ENCODE measurements at places on chromosomes 11 and 22.

DNA sequence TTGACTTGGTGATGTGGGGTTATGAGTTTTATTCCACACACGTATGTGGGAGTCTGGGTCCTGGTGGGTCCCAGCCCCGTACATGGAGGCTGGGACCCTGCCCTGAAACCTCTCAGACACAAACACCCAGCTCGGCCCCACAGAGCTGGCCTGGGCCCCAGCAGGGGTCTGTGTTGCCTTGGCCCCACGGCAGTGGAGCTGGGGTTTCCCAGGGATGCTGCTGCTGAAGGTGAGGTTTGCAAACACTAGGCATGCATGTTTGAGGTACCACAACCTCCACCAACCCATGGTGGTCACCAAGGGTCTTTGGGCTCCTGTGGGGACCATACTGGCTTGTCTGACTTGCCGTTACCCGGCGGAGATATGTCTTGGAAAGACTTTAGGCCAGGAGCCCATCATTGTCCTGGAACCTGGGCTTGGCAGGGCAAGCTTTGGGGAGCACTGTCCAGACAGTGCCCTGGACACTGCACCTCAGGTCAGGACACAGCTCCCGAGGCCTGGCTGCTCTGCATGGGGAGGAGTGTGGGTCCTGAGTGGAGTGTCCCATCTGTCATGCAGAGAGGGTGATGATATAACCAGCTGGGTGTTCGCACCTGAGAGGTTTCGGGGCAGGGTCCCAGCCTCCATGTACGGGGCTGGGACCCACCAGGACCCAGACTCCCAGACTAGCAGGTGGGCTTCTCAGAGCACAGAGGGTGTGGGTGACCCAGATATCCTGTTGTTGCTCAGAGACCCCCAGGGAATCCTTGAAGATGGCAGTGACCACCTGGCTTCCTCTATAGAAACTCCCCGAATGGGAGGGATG, 63.3 kb downstream of the KCNQ1 start:
- no peak for DNase-seq

- no peak for DNase-seq
These were observed 3.7 kb upstream of the SPON1 start for GRCh38 chr11:13958641-13959400.

- DNase-seq, result no peak
These were observed 161.7 kb downstream of the GUCY1A2 start for GRCh38 chr11:106856566-106856965.

DNA sequence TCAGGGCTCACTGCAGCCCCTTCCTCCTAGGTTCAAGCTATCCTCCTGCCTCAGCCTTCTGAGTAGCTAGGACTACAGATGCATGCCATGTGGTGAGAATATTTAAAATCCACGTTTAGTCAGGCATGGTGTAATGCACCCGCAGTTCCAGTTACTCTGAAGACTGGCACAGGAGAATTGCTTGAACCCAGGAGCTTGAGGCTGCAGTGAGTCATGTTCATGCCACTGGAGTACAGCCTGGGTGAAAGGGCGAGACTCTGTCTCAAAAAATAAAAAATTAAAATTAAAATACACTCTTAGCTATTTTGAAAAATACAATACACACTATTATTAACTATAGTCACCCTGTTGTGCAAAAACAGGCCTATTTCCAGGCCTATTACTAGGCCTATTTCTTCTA, 38.4 kb downstream of the NOX4 start:
- DNase-seq, result no peak

DNA sequence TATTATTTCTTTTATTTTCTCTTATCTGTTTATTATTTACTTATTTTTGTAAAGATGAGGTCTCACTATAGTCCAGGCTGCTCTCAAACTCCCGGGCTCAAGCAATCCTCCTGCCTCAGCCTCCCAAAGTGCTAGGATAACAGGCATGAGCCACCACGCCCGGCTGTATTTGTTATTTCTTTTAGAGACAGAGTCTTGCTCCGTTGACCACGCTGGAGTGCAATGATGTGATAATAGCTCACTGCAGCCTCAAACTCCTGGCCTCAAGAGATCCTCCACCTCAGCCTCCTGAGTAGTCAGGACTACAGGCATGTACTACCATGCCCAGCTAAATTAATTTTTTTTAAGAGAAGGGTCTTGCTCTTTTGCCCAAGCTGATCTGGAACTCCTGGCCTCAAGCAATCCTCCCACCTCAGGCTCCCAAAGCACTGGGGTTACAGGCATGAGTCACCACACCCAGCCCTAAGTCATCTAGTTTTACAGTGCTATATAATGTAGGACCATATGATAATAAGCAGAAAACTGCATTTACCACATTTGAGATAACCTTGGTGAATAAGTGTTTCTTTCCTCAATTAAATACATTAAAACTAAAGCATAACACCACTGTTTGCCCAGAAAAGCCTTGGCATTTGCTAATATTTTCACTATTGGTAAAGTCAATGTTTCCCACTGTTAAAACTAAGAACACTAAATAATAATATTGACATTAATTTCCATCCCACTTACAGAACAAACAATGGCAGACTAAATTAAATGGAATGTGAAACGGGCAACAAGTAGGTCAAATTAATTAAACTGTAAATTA, 127.5 kb downstream of the SIK3 start:
- DNase-seq, result no peak

- DNase-seq, result no peak
These were observed 53.8 kb upstream of the CD5 start for GRCh38 chr11:61048368-61049062.

GRCh38 chr11:118194835-118195627, 18.6 kb upstream of the SCN2B start:
- DNase-seq, result no peak

GRCh38 chr11:35223371-35223796, 84.4 kb downstream of the CD44 start:
- DNase-seq, result no peak

GRCh38 chr22:47107431-47107830, 345.0 kb downstream of the TBC1D22A start:
- DNase-seq, result no peak

- DNase-seq, result no peak
These were observed 4.9 kb upstream of the ATF4 start for GRCh38 chr22:39515266-39516050.

GRCh38 chr22:30290342-30291057, 1.2 kb upstream of the CASTOR1 start:
- no peak for DNase-seq

Data from cerebellar nuclear complex (tissue), 1 donor.